ENCODE measurements at places on chromosomes 6 and 20.

- DNase-seq: no peak
Observed at GRCh38 chr20:23668477-23668951, 20.3 kb downstream of the CST4 start.

DNA sequence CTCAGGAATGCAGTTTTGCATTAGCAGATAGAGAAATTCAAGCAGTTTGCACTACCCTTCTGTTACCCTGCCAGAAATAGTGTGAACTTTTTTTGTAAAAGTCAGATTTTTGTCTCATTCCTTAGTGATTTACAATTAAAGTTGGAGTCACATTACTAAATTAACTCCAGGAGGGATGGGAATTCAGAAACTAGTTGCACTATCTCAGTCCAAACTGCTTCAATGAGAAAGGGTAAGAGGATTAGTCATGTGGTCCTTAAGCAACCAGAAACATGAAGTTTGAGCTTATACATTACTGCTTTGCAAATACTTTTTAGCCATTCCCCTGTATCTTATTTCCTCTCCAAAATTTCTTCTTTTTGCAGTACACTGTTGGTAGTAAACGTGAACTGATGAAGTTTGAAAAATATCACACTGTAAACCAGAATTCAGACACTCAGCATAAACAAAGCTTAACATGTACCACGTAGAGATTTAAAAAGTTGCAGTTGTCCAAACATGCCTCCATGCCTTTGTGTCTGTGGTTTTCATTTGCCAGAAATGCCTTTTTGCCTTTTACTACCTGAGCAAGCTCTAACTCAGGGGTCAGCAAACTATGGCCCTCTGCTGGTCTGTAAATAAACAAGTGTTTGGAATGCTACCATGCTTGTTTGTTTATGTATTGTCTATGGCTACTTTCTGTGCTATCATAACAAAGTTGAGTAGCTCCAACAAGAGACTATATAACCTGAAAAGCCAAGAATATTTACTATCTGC lies 49.7 kb downstream of the TP53INP2 start:
- DNase-seq: no peak

DNA sequence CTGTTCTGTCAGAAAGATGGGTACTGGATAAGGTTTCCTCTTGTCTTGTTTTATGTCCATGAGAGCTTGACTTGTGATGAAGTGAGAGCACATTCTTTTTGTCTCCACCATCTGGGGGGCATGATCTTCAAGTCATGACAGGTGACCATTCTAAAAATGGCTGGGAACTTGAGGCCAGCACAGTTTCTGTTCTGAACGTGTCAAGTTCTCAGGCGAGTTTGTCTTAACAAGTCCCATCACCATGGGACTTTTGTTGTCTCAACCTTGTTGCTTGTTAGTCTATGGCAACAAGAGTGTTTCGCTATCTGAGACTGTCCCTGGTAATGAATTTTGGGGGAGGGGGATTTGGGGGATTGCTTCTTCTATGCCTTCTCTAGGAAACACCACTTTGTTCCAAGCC lies 25.6 kb upstream of the ENPP4 start:
- no peak for DNase-seq

- no peak for DNase-seq
Observed at GRCh38 chr6:66568271-66568670, 861.2 kb upstream of the EYS start.

- no peak for DNase-seq
Observed at GRCh38 chr20:58657262-58657661, 6.2 kb downstream of the STX16 start.

GRCh38 chr20:23446505-23446904 lies 6.2 kb downstream of the CST11 start:
- no peak for DNase-seq

- DNase-seq: no peak
Observed at GRCh38 chr6:145648149-145648548, 87.2 kb downstream of the EPM2A start.

- DNase-seq: no peak
Observed at GRCh38 chr20:9051508-9051907, 17.4 kb upstream of the PLCB4 start.

GRCh38 chr6:21664314-21665109 lies 71.0 kb downstream of the SOX4 start:
- DNase-seq: no peak

DNA sequence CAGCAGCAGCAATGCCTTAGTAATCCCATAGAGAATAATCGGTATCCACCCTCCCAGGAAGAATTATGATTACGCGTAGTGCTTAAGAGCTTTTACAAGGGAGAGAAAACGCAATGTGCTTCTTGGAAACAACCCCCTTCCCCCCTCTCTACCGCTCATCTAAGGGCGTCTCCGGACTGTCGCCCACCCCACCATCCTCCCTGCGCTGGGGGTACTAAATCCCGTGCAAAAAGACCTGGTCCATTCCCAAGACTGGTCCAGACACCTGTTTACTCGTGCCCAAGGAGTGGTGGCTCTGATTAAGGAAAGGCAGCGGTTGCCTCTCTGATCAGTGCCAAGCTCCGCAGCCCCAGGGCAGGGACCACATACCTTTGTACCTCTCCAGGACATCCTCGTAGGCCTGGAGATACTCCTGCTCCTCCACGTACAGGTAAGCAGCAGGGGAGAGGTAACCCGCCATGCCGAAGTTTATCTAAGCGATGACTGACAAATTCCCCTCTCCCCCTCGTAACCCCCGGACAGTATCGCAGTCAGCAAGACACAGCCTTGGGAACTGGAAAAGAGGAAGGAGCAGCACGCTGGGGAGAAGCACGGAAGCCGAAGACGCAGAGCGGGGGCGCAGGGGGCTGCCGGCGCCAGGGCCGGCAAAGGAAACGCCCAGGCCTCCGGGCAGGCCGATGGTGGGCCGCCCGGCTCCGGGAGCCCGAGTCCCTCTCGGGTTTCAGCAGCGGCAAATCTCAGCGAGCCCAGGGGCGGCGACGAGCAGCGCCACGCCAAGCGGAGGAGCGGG lies 112.0 kb upstream of the BEND6 start:
- no peak for DNase-seq

DNA sequence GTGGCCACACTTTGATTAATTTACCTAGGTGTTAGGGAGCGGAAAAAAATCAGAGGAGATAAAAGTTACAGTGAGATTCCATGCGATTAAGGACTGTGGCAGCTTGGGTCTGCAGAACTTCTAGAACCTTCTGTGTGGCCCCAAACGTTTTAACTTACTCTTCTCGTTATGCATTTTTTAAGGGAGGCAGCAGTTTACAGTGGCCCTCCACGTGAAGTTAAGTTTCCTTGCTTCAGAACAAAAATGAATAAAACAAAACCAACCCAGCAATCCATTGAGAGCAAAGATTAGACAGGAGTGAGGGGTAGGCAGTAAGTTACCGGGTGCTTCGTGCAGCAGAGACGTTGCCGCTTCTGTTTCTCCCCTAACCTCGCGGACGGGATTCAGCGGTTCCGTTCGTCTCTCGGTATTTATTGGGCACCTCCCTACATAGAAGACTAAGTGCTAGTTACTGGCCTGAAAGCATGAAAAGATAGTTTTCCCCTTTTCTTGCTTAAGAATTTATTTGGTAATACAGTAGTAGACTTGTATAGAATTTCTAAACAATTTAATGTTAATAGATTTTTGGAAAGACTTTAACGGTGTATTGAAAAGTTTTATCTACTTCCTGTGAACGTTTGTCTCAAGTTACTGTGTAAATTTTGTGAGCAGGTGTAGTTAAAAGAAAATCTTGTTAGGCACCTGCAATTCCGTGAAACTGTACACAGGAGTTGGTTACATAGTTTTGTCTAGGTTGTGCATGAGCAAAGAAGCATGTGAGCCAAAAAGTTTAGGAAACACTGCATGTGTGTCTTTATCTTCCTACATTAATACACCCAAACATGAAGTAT lies 1.1 kb downstream of the BAG2 start:
- DNase-seq: no peak

DNA sequence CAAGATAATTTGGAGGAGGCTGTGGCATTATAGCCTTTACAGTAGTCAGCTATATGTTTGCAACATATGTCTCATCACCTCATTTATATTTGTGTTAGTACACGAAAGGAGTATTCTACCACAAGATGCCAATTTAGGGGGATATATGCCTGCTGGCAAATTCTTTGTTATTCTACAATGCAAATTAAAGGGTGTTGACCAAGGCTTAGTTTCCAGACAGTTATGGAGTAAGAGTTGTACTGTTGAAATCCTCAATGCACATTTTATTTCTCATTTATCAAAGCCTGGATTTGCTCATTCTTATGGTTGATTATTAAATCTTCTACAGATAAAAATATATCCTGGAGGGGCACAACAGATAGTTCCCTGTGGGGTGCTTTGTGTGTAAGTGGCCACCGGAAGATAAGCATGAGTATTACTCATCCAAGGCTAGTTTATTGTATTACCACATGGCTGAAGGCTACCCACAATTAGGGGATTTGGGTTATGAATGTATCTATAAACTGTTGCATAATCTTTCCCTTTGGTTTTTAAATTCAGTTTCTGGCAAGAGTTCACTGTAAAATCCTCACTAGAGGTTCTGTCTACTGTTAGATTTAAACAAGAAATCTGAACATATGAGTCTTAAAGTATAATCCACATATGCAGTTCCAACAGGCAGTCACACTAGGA lies 9.0 kb downstream of the CST9 start:
- no peak for DNase-seq

DNA sequence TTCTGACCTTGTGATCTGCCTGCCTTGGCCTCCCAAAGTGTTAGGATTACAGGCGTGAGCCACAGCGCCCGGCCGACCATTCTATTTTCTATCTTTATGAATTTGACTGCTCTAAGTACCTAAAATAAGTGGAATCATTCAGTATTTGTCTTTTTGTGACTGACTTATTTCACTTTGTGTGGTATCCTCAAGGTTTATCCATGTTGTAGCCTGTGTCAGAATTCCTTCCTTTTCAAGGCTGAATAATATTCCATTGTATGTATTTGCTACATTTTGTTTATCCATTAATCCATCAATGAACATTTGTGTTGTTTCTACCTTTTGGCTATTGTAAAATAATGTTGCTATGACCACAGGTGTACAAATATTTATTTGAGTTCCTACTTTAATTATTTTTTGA lies 4.9 kb upstream of the TJAP1 start:
- DNase-seq: no peak

GRCh38 chr20:59726281-59726595 lies 121.9 kb downstream of the PHACTR3 start:
- no peak for DNase-seq

DNA sequence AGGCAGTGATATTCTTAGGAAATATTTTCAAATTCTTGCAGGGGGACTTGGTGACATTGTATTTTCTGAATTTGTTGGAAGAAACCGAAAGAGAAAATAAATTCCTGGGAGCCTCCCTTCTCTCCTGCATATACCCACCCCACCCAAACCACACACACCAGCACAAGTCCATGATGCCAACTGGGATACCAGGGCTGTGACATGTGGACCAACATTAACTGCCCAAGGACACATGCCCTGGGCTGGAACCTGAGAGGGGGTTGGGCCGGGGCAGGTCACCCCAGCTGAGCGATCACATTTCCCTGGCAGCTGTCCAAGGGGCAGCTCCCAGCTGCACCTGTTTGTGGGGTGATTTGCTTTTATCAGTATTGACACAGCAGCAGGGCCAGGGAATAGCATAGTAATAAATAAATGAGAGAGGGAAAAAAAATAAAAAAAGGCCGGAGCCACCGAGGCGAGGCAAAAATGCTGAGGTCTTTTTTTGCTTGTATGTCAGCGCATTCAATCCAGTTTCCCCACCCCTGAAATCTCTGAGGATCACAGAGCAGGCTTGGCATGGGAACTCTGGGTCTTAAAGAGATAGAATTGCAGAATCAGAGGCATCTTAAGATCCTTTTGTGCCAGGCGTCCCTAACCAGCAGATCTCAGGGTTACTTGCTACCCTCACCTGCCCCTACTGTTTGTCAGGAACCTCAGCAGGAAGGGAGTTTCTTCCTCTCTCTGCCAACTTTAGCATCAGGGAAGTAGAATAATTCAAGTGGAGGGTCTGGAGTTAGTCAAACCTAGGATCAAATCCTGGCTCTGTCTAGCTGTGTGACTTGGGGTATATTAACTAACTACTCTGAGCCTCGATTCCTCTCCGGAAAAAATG lies 66.5 kb upstream of the PIM1 start:
- no peak for DNase-seq

DNA sequence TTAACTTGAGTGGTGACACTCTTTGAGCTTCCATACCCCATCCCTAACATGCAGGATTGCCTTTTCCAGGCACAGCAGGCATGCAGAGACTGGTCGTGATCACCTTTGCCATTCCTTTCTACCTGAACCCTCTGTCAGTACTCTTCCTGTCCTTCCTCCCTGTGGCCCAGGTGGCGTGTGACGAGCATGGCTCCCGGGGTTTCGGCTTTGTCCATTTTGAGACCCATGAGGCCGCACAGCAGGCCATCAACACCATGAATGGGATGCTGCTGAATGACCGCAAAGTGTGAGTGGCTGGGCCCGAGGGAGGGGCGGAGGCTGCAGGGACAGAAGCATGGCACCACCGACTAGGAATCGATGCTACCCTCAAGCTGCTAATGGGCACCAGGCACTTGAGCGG lies 6.7 kb downstream of the PABPC1L start:
- no peak for DNase-seq

GRCh38 chr6:29723666-29724588 lies 693 bp downstream of the HLA-F start:
- peak; percentile 66 for DNase-seq

GRCh38 chr6:52230685-52231084 lies 13.6 kb downstream of the IL17F start:
- no peak for DNase-seq

- DNase-seq: no peak
Observed at GRCh38 chr20:34473262-34473883, 42.8 kb upstream of the DYNLRB1 start.

DNA sequence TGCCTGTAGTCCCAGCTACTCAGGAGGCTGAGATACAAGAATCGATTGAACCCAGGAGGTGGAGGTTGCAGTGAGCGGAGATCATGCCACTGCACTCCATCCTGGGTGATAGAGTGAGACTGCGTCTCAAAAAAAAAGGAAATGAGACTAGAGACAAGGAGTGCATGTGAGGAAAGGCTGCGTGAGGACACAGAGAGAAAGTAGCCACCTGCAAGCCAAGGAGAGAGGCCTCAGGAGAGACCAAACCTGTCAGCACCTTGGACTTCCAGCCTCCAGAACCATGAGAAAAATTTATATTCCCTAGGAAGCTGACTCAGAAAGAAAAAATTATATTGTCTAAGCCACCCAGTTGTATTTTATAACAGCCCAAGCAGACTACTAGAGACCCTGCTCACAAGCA lies 7.4 kb upstream of the BEND3 start:
- DNase-seq: no peak

DNA sequence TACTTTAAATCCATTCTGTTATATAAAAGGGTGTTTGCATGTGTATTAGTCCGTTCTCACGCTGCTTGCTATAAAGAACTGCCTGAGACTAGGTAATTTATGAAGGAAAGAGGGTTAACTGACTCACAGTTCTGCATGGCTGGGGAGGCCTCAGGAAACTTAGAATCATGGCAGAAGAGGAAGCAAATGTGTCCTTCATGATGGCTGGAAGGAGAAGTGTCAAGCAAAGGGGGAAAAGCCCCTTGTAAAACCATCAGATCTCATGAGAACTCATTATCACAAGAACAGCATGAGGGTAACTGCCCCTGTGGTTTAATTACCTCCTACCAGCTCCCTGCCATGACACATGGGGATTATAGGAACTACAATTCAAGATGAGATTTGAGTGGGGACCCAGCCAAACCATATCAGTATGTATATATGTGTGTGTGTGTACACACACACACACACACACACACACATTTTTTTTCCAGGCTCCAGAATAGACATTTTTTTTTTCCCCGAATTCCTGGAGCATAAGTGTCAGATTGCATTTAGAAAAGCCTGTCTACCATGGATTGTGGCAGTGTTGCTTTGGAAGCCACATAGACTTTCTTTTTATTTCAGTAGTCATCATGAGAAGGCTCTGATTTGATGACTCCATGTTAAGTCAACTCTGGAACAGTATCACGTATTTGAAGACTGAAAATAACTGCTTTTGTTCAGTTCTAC lies 31.5 kb downstream of the KDM1B start:
- no peak for DNase-seq
